ENCODE measurements at places on chromosomes 1 and 21.
A peak's percentile ranks its signal among the peaks of the same experiment; 100 is the strongest.

DNA sequence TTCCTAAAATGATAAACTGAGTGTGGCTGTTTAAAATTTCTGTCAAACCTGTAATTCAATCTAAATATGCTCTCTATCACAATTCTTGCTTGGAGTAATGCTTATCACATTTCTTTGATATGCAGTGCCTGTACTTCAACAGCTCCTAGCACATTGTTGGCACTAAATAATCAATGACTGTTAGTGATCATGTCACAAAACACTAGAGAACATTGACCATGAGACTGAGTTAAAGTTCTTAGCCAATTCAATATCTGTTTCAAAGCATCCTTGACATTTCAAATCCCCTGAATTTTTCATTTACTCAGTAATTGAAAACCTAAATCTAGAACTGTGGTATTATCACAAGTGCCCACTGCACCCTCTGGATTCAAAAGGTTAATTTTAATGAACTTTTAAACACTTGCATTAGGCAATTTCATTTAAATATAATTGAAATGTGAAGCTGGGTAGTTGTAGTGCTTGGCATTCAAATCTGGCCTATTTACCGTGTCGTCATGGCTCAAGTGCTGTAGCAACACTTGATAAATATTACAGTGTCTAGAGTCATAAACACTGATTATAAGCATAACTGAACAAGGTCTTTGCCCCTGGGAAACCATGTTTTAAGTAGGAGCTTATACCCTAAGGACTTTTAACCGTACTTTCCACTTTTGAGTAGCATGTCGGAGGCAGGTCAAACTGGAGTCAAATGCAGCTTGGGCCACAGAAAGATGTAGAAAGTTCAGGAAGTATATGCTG lies 143.6 kb downstream of the LRRC7 start:
- H3K4me3 ChIP-seq = no peak overlapping the region
- no peak for DNase-seq
- H3K27ac ChIP-seq = no peak overlapping the region

GRCh38 chr21:41373763-41374162 lies 11.9 kb downstream of the MX2 start:
- DNase-seq = no peak
- no peaks in the 10 kb centered on the region for H3K27me3 ChIP-seq
- H3K4me1 ChIP-seq = peaks cover 33% of the 10 kb centered on the region
- H3K4me3 ChIP-seq = no peak overlapping the region
- peaks cover 23% of the 10 kb centered on the region for H3K36me3 ChIP-seq

DNA sequence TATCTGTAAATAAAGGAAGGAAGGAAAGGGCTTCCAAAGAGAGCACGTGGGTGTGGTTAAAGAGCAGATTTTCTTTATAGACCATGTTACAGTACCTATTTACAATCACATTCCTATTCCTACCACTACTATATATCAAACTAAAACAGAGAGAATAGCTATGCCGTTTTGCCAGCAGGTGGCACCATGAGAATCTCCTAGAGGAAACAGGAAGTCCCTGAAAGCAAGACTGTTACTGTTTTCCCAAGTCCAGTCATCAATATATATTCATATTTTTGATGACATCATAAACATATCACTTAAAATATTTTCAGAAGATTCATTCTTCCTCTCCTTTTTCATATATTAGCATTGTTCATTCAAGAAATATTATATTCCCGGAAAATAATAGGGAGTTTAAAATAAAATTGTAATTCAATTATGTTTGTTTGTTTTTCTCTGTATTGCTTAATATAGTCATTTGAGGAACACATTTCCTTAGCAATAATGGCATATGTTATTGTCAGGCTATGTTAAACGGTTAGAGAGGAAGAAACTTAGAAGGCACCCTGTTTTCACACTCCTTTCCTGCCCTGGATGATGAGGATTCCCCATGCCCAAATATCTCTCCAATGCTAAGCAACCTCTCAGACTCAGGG lies 6.6 kb downstream of the CCDC190 start:
- no peaks in the 10 kb centered on the region for H3K4me1 ChIP-seq
- no peak overlapping the region for H3K4me3 ChIP-seq
- peaks cover 27% of the 10 kb centered on the region for H3K27me3 ChIP-seq
- no peaks in the 10 kb centered on the region for H3K36me3 ChIP-seq
- DNase-seq = peak; percentile 24

DNA sequence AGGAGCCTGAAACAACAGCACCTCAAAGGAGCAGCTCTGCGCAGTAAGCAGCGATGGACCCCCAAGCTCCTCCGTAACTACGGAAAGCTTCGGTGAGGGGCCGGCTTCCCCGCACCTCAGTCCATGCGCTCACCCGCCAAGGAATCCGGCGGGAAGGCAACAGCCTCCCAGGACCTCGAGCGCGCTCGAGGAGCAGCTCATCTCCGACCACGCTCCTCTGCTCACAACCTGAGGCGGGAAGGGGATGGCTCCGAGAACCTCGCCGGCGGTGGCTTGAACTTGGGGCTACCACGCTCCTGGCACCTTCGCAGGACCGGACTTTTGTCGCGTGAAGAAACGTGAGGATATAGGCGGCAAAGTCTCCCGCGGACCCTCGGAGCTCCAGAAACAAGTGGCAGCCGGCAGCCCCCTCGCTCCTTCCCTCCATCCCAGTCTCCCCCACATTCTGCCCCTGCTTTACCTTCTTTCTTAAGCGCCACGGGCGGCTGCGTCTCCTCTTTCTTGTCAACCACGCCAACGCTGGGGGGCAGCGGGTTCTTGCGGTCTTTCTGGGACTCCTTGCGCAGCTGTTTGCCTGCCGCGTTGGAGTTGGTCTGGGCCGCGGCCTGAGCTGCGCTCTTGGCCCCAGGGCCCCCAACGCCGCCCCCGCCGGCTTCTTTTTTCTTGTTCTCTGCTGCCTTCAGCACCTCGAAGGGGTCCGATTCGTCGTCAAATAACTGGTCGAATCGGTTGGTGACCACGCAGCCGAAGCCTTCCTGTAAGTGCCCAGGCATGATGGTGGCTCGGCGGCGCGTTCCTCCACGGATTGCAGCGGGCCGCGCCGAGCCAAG lies 459 bp downstream of the SERBP1 start:
- peak overlapping the region; percentile 97 for H3K27ac ChIP-seq
- peak overlapping the region; percentile 92 for H3K4me3 ChIP-seq
- H3K27me3 ChIP-seq = no peaks in the 10 kb centered on the region
- H3K4me1 ChIP-seq = peaks cover 45% of the 10 kb centered on the region

DNA sequence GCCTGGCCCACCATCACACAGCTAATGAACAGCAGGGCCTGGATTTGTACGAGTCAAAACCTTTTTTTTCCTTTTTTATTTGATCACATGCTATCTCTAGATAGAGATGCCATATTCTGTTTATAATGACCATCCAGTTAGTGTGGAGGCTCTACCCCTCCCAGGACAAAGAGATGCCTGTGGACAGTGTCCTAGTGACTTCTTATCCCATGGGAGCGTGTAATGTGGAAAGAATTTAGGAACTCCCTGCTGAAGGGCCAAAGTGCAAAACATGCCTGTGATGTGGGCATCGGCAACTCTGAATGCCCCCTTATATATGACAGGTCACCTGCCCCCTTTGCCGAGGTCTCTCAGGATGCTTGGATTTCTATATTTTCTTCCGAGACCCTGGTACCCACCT lies 292.2 kb downstream of the RRAGC start:
- peaks cover 15% of the 10 kb centered on the region for H3K4me1 ChIP-seq
- no peak overlapping the region for H3K4me3 ChIP-seq
- no peak overlapping the region for H3K27ac ChIP-seq

DNA sequence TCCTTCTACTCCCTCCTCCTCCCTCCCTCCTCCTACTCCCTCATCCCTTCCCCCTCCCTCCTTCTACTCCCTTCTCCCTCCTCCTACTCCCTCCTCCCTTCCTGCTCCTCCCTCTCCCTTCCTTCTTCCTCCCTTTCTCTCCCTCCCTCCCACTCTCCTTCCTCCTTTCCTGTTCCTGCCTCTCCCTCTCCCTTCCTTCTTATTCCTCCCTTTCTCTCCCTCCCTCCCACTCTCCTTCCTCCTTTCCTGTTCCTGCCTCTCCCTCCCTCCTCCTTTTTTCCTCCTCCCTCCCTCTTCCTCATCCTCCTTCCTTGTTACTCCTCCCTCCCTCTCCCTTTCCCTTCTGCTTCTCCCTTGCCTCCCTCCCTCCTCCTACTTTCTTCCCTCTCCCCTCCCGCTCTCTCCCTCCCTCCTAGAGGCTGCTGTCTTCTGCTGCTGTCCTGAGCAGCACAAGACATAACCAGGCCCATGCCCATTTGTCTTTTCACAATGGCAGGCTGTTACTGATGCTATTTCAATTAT lies 41.1 kb downstream of the WNT9A start:
- DNase-seq = no peak
- no peak overlapping the region for H3K4me3 ChIP-seq
- H3K27ac ChIP-seq = peak overlapping the region; percentile 46
- H3K4me1 ChIP-seq = peaks cover 7% of the 10 kb centered on the region
- peaks cover 9% of the 10 kb centered on the region for H3K27me3 ChIP-seq

DNA sequence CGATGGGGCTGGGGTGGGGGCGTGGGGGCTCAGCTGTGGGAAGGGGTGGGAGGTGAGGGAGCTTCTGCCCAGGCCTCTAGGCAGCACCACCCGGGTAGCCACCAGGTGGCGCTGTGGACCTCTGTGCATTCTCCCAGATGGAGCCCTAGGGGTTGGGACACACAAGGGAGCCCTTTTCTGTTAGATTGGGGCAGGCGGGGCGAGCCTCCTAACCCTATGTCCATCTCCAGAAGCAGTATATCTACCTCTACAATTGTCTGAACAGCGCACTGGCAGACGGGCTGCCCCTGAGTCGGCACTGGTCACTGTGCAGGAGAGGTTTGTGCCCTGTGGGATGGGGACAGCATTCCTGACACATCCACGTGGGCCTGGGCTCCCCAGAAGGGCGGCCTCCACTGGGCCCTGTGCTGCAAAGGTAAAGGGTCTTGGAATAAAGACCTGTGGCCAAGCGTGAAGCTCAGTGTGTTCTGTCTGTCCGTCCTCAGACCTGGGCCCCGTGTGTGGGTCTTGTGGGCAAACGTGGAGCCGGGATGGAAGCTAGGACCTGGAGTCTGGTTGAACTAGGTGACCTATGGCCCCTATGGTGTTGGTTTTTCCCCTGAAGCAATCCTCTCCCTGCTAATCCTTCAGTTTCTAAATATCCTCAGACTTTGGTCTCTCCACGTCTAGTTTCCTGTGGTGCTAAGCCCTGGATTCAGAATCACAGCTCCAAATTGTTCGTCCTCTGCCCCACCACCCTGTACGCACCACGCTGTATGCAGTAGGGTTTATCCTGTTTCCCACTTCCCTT lies 4.4 kb upstream of the LGR6 start:
- H3K27ac ChIP-seq = no peak overlapping the region
- H3K4me3 ChIP-seq = no peak overlapping the region
- H3K4me1 ChIP-seq = peaks cover 11% of the 10 kb centered on the region
- no peaks in the 10 kb centered on the region for H3K27me3 ChIP-seq

- DNase-seq = no peak
- H3K27ac ChIP-seq = peak overlapping the region; percentile 94
- H3K36me3 ChIP-seq = peaks cover 29% of the 10 kb centered on the region
- no peaks in the 10 kb centered on the region for H3K27me3 ChIP-seq
- peak overlapping the region; percentile 95 for H3K4me3 ChIP-seq
- peaks cover 8% of the 10 kb centered on the region for H3K4me1 ChIP-seq
These were observed 364 bp downstream of the GOLPH3L start for GRCh38 chr1:150696590-150696989.

- no peak overlapping the region for H3K27ac ChIP-seq
- no peaks in the 10 kb centered on the region for H3K36me3 ChIP-seq
- H3K27me3 ChIP-seq = no peaks in the 10 kb centered on the region
- no peak overlapping the region for H3K4me3 ChIP-seq
- no peaks in the 10 kb centered on the region for H3K4me1 ChIP-seq
These were observed 29.0 kb downstream of the SPATA6 start for GRCh38 chr1:48442864-48443619.

DNA sequence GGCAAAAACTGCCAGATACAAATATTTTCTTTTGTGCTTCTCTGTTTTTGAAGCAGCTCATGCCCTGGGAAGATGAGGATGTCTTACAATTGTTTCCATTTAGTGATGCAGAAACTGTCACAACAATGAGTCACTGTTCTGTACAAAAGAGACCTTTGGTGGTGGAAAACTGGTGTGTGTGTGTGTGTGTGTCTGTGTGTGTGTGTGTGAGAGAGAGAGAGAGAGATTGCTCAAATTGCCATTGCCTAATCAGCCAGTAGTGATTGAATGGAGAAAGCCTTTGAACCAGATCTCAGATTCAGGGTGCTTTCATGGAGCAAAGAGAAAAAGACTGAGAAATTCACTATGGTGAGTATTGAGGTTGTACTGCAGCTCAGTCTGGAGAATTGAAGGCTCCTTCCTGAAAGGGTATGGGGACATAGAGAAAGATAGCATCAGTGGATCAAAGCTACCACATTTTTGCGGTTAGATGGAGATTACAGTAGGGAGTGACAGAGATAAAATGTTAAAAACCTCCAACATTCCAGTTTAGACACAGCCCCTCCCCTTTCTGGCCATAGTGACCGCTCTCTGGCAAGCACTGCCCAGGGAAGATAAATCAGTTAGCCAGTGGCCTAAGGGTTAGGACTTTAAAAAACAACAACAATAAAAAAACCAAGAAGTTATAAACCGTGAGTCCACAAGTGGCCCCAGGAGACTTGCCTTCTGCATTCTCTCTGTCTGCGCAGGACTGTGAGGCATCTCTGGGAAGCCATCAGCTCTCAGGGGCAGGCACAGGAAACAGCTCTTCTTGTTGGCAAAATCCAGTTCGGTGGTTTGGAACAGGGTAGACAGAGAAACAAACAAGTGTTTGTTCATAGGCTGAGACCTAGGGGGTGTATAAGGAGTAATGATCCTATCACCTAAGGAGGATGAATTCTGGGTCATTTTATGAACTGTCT lies 406.5 kb downstream of the DUSP10 start:
- no peaks in the 10 kb centered on the region for H3K4me1 ChIP-seq
- H3K27me3 ChIP-seq = peaks cover 10% of the 10 kb centered on the region
- H3K27ac ChIP-seq = no peak overlapping the region
- no peaks in the 10 kb centered on the region for H3K36me3 ChIP-seq
- no peak overlapping the region for H3K4me3 ChIP-seq
- DNase-seq = no peak

GRCh38 chr1:223257856-223258550 lies 106.0 kb downstream of the SUSD4 start:
- H3K27me3 ChIP-seq = peaks cover 14% of the 10 kb centered on the region
- H3K4me3 ChIP-seq = no peak overlapping the region
- no peaks in the 10 kb centered on the region for H3K4me1 ChIP-seq
- DNase-seq = no peak
- no peak overlapping the region for H3K27ac ChIP-seq

GRCh38 chr1:90993245-90993644 lies 28.6 kb downstream of the ZNF644 start:
- no peaks in the 10 kb centered on the region for H3K27me3 ChIP-seq
- DNase-seq = no peak
- H3K4me1 ChIP-seq = peaks cover 90% of the 10 kb centered on the region
- peaks cover 19% of the 10 kb centered on the region for H3K36me3 ChIP-seq
